ENCODE measurements at places on chromosomes 16 and 17. TPM values are rescaled to one million over a fixed set of nuclear protein-coding genes. Genes with fewer than 3 reads are reported as not detected.

JUP gene
- total RNA-seq, result 216 TPM

HSF4 gene
- total RNA-seq, result 2.0 TPM

LASP1 gene
- 50.8 TPM for total RNA-seq

SEZ6 gene
- not detected for total RNA-seq

GRCh38 chr16:53632526-53632925, 71.1 kb downstream of the RPGRIP1L start:
- DNase-seq, result no peak

DNA sequence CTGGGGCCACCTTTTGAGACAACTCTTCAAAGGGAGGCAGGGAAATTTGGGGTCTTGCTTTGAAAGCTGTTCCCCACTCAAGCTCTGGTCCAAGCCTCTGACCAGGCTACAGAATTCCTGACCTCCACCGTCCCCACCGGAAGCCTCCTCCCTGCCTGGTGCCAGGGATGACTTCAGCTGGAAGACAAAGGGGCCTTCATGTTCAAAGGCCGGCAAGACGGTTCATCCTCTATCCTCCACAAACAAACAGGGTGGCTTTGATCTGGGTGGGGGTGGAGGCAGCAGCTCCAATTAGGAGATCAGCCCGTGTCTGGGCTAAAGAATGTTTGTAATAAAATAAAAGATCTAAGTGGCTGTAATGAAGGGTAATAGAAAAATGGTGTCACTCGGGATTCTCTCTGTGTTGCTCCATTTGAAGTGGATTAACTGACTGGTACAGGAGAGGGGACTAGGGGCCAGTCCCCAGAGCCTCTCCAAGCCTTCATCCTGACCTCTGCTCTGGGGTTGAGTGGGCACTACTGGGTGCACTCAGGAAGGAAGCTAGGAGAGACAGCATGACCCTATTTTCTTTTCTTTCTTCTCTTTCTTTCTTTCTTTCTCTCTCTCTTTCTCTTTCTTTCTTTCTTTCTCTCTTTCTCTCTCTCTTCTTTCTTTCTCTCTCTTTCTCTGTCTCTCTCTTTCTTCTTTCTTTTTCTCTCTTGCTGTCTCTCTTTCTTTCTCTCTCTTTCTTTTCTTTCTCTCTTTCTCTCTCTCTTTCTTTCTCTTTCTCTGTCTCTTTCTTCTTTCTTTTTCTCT, 27.5 kb upstream of the NKD1 start:
- DNase-seq, result no peak

- DNase-seq, result no peak
Measured at GRCh38 chr17:53420035-53420641, 402.6 kb upstream of the KIF2B start.

- DNase-seq, result peak; percentile 89
Measured at GRCh38 chr17:3890082-3890877, 2.6 kb downstream of the CAMKK1 start.

- DNase-seq, result no peak
Measured at GRCh38 chr17:62840871-62841270, 32.8 kb upstream of the MARCHF10 start.

All from lung microvascular endothelial cell (primary cell).